ENCODE measurements at places on chromosomes 3 and 15. TPM values are rescaled to one million over a fixed set of nuclear protein-coding genes. Genes with fewer than 3 reads are reported as not detected.

Gene SERPINI1
- total RNA-seq: 6.1 TPM

Gene C3orf62
- 13.2 TPM for total RNA-seq

Gene HRG
- total RNA-seq: not detected

DNA sequence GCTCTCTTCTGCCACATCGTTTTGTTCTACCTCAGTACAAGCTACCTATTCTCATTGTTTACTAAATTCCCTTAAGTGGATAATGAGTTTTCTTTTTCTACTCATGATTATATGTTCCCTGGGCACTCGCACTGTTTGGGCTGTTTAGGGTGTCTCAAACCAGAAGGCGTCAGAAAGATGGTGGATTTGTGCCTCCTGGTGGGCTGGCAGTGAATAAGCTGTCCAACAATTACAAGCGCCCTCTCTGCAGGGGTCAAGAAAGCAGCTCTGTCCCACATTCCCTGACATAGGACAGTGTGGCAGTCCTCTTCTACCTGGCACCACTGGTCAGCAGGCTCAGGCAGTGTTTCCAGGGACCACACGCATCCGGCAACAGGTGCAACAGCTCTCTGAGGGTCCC is 173.4 kb upstream of the PPP2R3A start:
- H3K27me3 ChIP-seq: peaks cover 39% of the 10 kb centered on the region
- no peak overlapping the region for H3K27ac ChIP-seq
- no peak for DNase-seq
- H3K36me3 ChIP-seq: no peaks in the 10 kb centered on the region

DNA sequence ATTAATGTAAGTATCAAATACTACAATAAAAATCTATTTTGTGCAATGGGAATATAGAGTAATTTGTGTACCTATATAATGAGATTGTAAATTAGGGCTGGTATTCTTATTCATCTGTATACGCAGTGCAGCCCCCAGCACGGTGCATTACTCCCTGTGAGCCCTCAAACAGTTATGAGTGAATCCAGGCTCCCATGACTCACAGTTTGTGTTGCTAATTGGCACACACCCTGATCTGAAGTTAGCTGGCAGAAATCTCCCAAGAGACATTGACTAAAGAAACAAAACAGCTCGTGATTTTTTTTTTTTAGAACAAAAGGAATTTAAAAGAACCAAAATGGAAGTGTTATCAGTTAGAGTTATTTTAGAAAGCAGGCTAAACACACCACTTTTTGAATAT is 15.7 kb downstream of the GK5 start:
- peaks cover 47% of the 10 kb centered on the region for H3K36me3 ChIP-seq
- peak overlapping the region; percentile 31 for H3K27ac ChIP-seq
- H3K4me1 ChIP-seq: peaks cover 7% of the 10 kb centered on the region
- no peaks in the 10 kb centered on the region for H3K27me3 ChIP-seq
- no peak overlapping the region for H3K4me3 ChIP-seq

GRCh38 chr3:128994581-128995546 is 988 bp upstream of the CFAP92 start:
- DNase-seq: no peak
- no peak overlapping the region for H3K27ac ChIP-seq
- H3K4me1 ChIP-seq: peaks cover 18% of the 10 kb centered on the region
- no peaks in the 10 kb centered on the region for H3K36me3 ChIP-seq

DNA sequence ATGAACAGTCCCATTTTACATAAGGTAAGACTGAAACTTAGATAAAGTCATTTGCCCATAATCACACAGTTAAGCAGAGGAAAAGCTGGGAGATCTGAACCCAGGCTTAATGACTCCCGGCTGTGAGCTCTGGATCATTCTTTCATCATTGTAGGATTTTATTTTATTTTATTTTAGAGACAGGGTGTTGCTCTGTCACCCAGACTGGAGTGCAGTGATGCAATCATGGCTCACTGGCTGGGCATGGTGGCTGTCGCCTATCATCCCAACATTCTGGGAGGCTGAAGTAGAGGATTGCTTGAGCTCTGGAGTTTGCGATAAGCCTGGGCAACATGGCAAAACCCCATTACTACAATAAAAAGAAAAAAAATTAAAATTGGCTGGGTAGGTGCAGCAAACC is 31.2 kb upstream of the RAF1 start:
- no peaks in the 10 kb centered on the region for H3K27me3 ChIP-seq
- H3K4me3 ChIP-seq: no peak overlapping the region
- no peak for DNase-seq
- no peak overlapping the region for H3K27ac ChIP-seq
